T47D (cell line): ENCODE measurements at places on chromosomes 2 and 18.

DNA sequence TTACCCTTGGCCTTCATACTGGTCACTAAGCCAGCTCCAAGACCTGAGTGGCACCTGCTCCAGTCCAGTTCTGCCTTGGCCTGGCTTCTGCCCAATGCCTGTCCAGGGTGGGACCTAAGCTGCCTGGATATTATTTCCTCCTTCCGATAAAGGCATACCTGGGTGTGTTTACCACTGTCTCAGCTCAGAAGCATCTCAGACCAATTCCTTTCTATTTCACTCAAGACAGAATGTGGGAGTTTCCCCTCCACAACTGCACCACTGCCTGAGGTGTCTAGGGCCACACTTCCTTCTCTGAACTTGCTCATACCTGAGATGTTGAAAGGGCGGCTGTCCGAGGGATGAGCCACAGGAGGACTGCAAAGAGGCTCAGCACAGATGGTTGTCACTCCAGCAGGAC, 18.4 kb upstream of the CAB39 start:
- DNase-seq = no peak

DNA sequence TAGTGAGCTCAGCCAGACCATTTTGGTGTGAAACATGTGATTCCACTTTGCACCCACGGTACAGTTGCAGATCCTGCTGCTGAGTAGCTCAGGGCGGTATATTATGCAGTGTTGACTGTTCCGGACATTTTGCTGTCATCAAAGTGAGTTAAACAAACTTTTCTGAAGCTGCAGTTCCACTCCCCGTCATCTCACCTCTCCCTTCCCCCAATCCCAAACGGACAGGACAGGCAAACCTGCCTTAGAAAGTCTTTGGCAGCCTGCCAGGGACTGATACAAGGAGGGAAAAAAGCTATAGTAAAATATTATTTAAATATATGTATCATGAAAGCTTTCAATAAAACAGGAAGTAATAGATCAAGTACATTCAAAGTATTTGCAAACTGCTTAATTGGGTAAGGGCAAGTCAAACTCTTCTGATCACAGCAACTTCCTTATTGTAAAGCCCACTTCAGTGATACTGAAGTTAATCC, 35.5 kb upstream of the SP5 start:
- DNase-seq = no peak

- no peak for DNase-seq
Measured at GRCh38 chr2:172457536-172457935, 30.1 kb downstream of the ITGA6 start.

- no peak for DNase-seq
Measured at GRCh38 chr18:3294435-3295080, 32.6 kb downstream of the MYL12B start.

DNA sequence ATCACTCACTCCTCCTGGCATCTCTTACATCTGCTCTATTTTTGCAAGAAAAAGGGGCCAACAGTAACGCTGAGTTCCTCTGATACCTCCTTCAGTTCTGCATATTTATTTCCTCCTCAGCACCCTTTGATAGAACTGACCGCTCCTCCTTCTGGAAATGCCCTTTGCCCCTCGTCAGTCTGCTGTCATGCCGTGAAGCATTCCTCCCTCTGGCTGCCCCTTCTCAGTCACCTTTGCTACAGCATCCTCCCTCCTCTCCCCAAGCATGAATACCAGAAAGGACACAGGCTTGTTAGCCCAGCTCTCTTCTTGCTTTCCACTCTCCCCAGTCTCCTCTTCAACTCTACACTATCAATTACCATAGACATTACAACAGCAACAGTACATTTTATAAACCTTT, 135.4 kb downstream of the NBAS start:
- DNase-seq = no peak

DNA sequence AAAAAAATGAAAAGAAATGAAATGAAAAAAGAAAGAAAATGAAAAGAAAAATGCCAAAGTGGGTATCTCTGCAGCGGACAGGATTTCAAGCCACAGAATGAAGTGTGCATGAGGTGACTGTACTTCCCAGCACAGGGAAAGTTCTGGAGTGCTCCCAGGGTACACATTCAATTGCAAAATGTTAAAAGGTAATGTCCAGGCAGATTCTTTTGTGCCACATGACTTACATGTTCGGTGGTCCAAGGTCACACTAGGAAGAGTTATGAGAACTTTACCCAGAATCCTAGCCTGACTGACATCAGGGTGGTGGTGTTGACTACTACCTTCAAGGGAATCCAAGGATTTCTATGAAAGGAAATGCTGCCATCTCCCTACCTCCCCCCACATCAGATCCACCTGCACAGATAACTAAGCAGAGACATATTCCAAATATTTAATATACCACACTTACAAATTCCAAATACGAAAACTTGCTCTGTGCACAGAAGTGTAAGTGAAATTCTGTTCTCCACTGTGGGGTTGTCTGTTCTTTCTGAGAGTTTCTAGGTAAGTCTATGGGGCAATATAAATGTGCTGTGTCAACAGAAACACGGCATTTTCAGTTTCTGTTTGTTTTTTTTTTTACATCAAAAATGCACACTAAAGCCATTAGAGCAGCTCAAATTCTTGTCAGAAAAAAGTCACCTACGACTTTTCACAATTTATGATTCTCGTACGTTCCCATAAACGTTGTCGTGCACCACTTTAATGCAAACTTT, 56.6 kb downstream of the CABYR start:
- no peak for DNase-seq

DNA sequence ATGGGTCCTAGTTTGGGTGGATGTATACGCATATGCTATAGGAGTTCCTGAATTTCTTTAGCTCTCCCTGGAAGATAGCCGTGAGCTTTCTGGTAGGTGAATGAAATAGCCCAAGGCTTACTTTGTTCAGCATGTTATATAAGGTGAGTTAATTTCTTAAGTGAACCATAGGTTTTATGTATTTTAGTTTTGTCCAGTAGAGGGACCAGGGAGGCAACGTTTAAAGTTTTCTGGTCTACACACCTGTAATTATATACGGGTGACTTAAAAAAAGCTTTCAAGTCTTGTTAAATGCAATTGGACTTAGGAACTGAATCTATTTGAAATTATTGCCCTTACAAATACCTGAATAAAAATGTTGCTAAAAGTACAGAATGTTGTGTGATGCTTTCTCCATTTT, 402.5 kb upstream of the DDX18 start:
- DNase-seq = no peak
